ENCODE measurements at places on chromosomes 1 and 21.

DNA sequence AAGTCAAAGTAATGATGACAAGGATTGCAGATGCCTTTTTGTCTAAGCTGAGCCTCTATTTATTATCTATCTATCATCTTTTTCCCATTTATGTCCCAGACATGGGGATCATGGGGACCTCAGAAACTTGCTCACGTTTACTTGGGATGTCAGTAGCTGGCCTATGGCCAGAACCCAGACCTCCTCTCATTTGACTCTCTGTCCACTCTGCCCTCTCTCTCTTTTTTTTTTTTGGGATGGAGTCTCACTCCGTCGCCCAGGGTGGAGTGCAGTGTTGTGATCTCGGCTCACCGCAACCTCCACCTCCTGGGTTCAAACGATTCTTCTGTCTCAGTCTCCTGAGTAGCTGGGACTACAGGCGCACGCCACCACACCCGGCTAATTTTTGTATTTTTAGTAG, 3.7 kb upstream of the ID3 start:
- no peak for DNase-seq

- DNase-seq: no peak
Observed at GRCh38 chr1:48242141-48242736, 19.7 kb downstream of the SLC5A9 start.

- no peak for DNase-seq
Observed at GRCh38 chr21:37450445-37450941, 83.9 kb downstream of the DYRK1A start.

DNA sequence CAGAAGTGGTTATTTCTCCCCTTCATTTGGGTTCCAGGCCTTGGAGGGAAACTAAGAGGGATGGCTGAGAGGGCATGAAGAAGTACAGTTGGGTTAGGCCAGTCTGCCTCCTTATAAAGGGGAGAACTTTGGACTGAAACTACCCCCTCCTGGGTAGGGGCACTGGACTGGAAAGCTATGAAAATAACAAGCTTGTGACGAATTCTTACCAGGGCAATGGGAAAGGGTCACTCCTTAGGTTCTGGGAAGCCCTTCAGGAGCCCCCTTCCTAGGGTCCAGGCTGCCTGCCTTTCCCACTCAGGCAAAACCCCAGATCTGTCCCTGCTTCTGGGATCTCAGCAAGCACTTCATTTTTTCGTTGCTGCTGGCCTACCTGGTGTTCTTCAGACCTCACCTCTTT, 9.8 kb upstream of the P3R3URF start:
- no peak for DNase-seq

DNA sequence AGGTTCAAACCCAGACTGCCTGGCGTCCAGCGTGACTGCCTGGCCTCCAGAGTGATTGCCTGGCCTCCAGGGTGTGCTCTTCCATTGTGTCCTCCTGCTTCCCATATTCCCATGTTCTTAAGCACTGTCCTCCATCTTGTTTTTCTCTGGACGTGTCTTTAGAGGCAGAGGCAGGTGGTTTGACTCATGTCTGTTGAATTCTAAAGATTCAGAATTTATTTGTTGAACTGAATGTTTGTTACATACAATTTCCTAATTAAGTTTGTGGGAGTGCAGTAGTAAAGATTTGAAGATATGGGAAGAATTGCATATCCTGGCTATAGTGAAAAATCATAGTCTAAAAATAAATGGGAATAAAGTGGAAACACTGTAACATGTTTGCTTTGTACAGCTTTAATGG, 18.3 kb downstream of the ST6GALNAC3 start:
- DNase-seq: no peak

DNA sequence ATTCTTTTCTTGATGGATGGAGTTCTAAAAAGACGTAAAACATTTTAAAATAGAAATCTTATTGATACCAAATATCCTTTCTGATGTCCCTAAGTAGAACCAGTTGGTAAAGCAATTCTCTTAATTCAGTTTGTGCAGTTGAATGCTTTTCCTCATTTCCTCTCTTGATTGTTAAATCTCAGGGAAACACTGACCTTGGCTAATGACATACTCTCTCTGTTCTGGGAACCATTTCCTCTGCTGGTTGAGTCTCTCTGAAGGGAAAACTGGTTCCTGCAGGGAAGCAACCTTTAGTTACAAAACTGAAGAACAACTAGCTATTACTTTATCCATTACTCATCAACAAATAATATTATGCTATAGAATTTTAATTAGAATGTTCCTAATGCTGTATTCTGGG, 36.7 kb downstream of the HLX start:
- DNase-seq: no peak

DNA sequence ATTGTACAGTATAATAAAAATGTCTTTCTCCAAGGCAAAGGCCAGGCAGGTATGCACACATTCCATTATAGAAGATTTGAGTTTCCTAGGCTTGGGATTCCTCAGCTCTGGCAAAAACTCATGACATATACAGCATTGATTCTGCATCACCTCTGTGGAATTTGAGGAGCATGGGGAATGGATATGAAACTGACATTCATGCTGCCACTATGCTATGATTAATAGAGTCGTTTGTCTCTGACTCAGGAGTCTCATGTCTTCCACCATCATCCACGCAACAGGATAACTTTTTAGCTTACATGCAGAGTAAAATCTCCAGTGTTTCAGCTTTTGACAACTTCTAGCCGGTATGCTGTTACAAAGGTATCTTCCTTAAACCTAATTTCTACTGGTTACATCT, 49.8 kb upstream of the ADORA3 start:
- no peak for DNase-seq

- no peak for DNase-seq
Observed at GRCh38 chr1:214640431-214641213, 37.6 kb downstream of the CENPF start.

GRCh38 chr1:228190182-228190581, 17.7 kb upstream of the OBSCN start:
- DNase-seq: no peak

DNA sequence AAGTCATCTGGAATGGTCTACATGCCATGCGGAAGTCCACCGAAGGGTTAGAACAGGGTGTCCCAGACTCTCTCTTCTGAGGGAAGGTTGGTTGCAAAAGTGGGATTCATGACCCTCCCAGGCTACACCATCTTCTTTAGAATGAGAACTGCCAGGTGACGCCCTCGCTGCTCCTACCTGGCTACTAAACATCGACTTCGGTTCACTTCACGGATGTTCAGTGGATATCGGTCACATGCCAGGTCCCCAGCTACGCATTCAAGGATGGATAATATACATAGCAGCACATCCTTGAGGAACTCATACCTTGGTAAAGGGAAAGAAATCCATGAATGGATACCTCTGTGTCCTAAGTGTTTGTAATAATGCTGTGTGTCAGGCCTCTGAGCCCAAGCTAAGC, 3.3 kb upstream of the OPTC start:
- DNase-seq: no peak

DNA sequence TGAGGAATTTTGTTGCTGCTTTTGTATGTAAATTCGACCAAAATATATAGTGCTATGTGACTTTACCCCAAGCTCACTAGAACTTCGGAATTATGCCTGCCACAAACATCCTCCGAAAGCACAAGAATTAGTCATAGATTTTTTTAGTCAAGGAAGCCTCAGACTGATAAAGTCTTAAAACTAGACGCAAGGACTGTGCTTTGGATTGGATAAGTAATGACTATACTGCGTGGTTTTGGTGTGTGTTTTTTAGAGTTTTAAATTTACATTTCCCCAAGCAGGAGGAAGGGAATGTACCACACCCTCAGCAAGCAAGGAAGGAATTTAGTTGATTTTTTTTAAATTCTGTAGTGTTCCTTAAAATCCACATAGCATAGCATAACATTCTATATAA, 10.3 kb downstream of the WLS start:
- DNase-seq: no peak

DNA sequence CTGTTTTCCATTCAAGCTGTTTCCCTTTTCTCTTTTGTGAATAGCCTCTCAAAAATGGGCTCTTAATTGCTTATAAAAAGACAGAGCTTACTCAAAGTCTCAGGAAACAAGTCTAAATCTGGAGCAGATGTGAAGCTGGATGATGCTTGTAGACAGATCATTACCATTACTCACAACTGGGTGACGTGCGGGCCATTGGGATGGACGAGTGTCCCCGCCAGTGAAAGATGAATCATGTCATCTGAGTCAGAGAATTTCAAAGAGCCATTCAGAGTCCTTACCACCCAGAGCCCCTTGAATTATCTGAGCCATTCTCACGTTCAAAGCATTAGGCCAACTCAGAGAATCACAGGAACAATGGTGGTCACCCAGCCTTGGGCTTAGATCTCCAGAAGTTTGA, 134.6 kb downstream of the HUNK start:
- no peak for DNase-seq

DNA sequence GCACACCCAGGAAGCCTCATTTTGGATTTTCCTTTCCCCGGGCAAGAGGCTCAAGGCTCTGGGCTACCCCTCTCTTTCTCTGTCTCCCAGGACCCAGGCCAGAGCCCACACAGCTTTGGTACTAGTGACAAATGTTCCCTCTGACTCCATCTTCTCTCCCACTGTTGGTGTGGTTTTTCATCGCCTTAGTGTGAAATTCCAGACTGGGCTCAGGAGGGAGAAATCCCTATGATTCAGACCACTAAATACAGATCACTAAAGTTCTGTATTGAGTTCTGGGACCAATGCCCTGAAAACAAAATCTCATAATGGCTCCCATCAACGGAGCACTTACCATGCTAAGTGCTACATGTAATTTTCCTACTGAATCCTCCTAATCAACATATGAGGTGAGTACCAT, 26.1 kb downstream of the IQGAP3 start:
- DNase-seq: no peak

DNA sequence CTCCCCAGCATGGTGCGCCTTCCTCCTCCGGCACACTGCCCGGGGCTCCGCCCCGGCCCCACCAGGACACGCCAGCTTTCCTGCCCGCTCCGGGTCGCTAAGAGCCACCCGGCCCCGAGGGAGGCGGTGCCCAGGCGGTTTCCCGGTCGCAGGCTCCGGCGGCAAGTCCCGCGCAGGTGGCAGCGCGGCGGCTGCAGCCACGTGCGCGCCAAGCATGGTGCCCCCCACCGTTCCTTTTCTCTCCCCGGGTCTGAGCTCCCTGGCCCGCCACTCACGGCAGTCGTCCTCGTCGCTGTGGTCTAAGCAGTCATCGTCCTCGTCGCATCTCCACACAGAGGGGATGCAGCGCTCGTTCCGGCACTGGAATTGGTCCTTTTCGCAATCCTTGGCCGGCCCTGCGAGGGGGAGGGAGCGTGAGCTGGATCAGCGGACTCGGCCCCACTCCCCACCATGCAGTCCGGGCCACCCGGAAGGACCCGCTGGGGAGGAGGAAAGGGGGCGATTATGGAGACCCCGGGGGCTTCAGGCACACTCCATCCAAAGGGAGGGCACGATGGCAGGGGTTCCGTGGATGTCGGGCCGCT, 1.2 kb downstream of the LRP8 start:
- peak; percentile 68 for DNase-seq

DNA sequence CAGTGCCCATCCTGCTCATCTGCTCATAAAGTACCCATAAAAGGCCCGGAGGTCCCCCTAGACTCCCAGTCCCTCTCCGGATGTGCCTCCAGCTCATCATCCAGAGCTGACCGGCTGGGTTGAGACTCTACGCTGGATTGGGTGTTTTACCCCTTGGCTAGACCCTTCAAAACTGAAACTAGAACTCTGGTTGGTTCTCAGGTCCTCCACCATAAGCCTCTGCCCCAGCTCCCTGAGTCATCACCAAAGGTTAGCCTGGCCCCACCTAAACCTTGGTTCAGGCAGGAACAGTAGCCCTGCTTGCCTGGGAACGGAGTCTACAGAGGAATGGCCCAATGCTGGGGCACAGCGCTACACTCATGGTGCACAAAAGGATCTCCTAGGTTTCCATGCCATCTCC, 75.1 kb downstream of the TLR5 start:
- no peak for DNase-seq

- DNase-seq: no peak
Observed at GRCh38 chr1:151282883-151283725, 1.0 kb downstream of the ZNF687 start.

- DNase-seq: no peak
Observed at GRCh38 chr1:150909585-150910180, 16.5 kb upstream of the SETDB1 start.

GRCh38 chr1:215076322-215076721, 6.2 kb upstream of the KCNK2 start:
- no peak for DNase-seq

DNA sequence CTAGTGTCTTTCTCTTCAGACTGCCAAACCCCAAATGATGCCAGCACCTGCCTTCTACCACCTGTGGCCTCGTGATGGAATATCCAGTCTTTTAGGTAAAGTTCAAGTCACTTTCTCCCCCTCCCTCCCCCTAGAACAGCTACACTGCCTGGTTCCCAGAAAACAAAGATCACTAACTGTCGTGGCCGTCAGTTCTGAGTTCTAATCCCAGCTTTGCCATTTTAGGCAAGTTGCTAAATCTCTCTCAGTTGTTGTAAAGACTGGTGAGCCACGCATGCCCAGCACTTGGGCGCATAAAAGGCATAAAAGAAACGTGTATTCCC, 648 bp upstream of the TRAPPC3 start:
- no peak for DNase-seq

DNA sequence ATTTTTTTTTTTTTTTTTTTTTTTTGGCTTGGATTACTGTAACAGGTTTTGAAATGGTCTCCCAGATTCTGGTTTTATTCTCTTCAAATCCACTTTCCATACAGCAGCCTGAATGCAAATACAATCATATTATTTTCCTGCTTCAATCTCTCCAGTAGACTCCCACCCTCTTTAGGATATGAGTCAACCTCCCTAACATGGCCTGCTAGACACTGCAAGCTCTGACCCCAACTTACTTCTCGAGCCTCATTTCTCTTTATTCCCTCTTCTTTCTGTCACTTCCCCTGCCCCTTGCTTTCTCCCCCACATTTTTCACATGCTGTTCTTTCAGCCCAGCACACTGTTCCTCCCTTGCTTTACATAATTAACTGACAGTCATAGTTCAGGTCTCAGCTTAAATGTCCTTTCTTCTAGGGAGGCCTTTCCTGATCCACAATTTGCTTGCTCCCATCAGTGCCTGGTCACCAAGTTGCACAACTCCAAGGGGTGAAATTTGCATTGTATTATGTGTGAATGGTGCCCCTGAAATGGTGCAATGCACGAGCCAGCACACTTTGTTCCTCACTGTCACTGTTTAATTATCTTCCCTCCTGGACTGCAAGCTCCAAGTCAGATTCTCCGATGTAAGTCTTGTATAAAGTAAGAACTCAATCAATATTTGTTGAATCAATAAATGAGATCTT, 22.1 kb upstream of the IL19 start:
- no peak for DNase-seq

GRCh38 chr1:152486400-152487006, 24.1 kb upstream of the LCE5A start:
- no peak for DNase-seq

DNA sequence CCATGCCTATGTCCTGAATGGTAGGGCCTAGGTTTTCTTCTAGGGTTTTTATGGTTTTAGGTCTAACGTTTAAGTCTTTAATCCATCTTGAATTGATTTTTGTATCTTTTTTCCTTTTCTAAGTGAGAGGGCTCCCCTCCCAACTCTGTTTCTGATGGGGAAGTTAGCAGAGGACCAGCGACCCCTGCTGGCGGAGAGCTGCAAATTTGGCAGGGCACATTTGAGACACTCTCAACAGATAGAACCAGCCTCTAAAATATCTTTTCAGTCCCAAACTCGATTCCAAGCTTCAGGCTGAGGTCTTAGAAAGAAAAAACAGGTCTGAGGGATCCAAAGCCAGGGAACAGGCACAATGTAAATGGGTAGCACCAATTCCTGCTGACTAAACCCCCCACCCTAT, 32.5 kb downstream of the LRRC3 start:
- no peak for DNase-seq
